ENCODE measurements at places on chromosomes 3 and 15. TPM values are rescaled to one million over a fixed set of nuclear protein-coding genes. Genes with fewer than 3 reads are reported as not detected.

- no peak for DNase-seq
Observed at GRCh38 chr15:69402816-69403215, 11.3 kb upstream of the KIF23 start.

DNA sequence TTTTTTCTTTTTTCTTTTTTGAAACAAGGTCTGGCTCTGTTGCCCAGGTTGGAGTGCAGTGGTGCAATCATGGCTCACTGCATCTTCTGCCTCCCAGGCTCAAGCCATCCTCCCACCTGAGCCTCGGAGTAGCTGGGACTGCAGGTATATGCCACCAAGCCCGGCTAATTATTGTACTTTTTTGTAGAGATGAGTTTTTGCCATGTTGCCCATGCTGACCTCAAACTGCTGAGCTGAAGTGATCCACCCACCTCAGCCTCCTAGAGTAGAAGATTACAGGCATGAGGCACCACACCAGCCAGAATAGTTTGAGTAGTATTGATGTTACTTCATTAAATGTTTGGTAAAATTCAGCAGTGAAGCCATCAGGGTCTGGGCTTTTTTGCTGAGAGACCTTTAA is 251.8 kb downstream of the CADM2 start:
- no peak for DNase-seq

GRCh38 chr15:67025719-67026609 is 39.4 kb upstream of the SMAD3 start:
- DNase-seq, result no peak

DNA sequence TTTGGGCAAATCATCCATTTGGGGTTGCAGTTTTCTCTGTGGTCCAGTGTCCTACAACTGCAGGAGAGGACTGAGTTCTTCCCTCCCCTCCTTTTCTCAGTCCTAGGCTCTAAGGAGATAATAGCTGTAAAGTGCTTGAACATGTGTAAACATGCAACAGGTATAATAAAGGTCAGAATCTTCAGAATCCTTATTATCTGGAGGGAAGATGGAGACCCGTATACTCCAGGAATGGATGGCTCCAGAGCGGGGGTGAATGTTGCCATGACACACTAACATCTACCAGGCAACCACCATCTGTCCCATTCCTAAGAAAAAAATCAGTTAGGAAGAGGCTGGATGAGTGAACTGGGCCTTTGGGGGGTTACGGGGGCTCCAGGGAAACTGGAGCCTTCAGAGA is 39.7 kb upstream of the GLCE start:
- no peak for DNase-seq

GRCh38 chr3:177290633-177291032 is 93.4 kb upstream of the TBL1XR1 start:
- no peak for DNase-seq

- DNase-seq, result no peak
Observed at GRCh38 chr15:56232058-56232457, 11.6 kb downstream of the RFX7 start.

DNA sequence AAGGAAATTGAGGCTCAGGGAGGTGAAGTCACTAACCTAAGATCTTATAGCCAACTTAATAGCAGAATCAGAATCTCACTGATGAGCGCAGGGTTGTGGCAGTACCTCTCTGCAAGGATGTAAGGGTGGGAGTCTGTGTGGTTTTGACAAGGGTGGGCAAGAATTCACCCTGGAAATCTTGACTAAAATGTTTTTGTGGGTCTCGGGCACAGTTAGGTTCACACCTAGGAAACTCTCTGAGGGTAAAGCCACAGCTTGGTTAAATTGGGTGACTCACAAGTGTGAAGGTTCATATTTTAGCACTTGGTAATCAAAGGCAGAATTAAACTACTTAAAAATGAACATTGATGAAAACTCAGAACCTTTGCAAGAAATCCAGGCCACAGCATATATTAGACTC is 178.2 kb upstream of the EOMES start:
- DNase-seq, result no peak

DNA sequence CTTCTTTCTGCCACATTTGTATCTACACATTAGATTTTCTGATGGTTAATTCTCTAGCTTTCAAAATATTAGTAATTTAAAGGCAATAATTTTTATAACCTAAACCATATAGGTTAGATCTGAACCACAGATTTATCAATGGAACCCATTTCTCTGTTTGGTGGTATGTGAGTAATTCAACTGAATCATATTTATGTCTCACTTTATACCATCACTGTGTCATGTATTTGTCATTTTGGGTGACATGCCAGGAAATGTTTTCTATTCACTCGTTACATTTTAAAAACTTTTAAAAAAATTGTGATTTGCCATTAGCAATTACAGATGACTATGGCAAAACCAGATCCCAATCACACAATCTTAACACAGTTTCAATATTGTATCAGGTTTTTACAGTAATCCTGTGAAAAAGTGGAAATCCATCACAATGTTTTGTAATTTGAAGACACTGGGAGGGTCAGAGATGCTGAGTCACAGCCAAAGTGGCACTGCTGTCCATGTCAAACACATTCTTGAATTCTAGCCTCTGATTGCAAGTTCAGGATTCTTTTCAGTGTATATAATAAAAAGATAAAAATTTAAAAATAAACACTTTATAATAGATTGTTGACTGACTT is 356.0 kb upstream of the RBMS3 start:
- DNase-seq, result no peak

- DNase-seq, result no peak
Observed at GRCh38 chr15:65777843-65778242, 14.2 kb downstream of the DENND4A start.

- no peak for DNase-seq
Observed at GRCh38 chr3:179318876-179319275, 4.0 kb upstream of the ZNF639 start.

- no peak for DNase-seq
Observed at GRCh38 chr15:70610541-70610940, 152.8 kb downstream of the UACA start.

GRCh38 chr3:188280627-188281026 is 126.7 kb downstream of the LPP start:
- DNase-seq, result no peak

- DNase-seq, result peak; percentile 9
Observed at GRCh38 chr3:42500091-42500490, 2.4 kb upstream of the VIPR1 start.

GRCh38 chr3:161657786-161658185 is 161.2 kb downstream of the OTOL1 start:
- DNase-seq, result no peak

- DNase-seq, result no peak
Observed at GRCh38 chr3:79038057-79038456, 729.7 kb downstream of the ROBO1 start.

DNA sequence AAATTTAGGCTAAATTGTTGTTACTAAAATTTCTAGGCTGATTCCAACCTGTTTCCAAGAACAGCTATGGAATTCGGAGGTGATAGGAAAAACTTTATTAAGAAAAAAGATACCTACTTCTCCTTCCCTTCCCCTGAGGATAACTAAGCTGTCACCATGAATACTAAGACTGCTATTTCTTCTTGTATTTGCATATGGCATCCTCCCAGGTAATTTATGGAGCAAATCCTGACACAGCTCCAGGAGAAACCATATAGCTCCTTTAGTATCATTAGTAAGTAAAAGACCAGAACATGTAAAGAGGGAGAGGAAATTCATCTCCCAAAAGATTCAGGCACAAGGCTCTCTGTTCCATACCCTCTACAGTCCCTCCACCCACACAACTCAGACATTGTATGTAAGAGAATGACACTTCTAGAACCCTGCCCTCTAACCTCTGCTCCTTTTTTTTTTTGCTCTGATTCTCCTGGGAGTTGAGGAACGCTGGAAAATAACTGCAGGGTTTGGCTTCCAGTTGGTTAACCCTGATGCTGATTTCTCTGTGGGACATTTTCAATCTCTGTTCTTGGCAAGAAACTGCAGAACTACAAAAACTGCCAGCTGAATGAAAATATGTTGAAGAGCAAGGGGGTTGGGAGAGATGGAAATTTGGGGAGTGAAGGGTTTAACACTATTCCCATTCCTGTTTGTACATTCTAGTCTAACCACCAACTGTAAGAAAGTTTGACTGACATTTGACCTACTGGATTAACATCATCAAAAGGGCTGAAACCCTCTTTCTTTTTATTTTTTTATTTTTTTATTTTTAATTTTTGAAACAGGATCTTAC is 14.2 kb upstream of the MAGI1 start:
- DNase-seq, result no peak

GRCh38 chr3:14520967-14521366 is 19.2 kb downstream of the GRIP2 start:
- DNase-seq, result peak; percentile 27

- no peak for DNase-seq
Observed at GRCh38 chr3:41324156-41324475, 124.8 kb downstream of the CTNNB1 start.

DNA sequence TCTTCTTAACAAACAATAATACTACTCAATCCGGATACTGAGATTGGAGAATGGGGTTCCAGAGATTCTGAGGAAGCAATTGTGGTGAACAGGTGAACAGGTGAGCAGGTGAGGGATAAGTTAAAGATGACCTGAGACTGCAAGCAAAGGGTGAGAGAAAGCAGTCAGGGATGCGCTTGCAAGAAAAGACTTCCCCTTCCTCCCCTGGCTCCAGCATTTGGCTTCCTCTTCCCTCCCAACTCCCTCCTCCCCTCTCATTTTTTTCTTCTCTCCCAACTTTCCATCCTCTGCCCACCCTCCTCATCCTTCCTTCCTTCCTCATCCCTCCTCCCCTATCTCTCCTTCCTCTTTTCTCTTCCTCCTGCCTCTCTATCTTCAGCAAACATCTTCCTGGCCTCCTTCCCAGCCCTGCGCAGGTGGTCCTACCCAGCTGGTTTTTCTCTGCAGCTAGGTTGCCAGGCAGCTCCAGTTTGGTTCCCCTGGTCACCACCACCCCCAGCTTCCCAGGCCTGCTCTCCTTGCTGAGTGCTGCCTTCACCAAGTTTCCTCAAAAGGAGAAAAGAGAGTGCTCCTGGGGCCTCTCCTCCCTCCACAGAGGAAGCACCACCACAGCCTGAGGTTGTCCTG is 10.4 kb upstream of the VIPR1 start:
- DNase-seq, result no peak

GRCh38 chr15:77830051-77830468 is 197.3 kb upstream of the LINGO1 start:
- no peak for DNase-seq

DNA sequence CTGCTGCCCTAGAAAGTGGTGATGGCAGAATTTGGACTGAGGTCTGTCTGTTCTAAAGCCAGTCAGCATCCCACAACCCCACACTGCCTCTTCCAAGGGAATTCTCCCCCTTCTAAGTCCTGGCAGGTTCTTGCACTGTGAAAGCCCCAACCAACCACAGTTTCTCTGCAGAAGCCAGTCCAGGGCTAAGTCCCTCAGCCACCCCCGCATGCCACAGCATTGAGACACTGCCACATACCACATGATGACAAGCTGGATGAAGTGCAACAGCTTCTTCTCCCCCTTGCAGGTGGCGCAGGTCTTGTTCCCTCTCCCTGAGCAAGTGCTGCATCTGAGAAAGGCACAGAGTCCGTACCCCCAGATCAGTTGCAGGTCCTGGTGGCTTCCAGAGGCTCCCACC is 18.6 kb downstream of the SSUH2 start:
- DNase-seq, result peak; percentile 38

DNA sequence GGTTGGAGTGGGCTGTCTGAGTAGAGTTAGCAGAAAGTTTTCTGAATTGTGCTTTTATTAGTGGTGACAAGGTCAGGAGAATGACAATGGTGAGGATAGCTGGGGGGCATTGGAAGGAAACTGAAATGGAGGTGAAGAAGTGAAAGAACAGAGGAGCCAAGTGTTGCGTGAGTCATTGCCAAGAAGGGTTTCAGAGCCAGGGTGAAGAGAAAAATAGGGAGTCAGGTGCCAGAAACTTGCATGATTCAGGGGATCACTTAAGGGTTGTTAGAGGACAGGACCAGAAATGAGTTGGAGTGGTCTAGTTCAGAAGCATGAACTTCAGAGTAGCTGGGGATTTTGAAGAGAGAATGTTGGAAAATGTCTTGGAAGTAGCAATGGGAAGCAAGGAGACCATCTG is 86.0 kb upstream of the GALNT15 start:
- no peak for DNase-seq

GRCh38 chr3:135181408-135181807 is 386.3 kb downstream of the EPHB1 start:
- no peak for DNase-seq

The PLA2G4D gene
- not detected for total RNA-seq

The SYNM gene
- total RNA-seq, result 33.7 TPM

The APOD gene
- total RNA-seq, result 6,445 TPM

The KNSTRN gene
- total RNA-seq, result 6.4 TPM

The MESP2 gene
- total RNA-seq, result 0.45 TPM

The SNTN gene
- not detected for total RNA-seq

The CLDN16 gene
- total RNA-seq, result 0.53 TPM

The TMC3 gene
- total RNA-seq, result 0.13 TPM

The TGM5 gene
- total RNA-seq, result not detected

The KBTBD13 gene
- 0.27 TPM for total RNA-seq
